ENCODE measurements at places on chromosomes 3 and 15.

GRCh38 chr15:74156678-74157411 lies 16.7 kb upstream of the ISLR start:
- DNase-seq, result no peak

DNA sequence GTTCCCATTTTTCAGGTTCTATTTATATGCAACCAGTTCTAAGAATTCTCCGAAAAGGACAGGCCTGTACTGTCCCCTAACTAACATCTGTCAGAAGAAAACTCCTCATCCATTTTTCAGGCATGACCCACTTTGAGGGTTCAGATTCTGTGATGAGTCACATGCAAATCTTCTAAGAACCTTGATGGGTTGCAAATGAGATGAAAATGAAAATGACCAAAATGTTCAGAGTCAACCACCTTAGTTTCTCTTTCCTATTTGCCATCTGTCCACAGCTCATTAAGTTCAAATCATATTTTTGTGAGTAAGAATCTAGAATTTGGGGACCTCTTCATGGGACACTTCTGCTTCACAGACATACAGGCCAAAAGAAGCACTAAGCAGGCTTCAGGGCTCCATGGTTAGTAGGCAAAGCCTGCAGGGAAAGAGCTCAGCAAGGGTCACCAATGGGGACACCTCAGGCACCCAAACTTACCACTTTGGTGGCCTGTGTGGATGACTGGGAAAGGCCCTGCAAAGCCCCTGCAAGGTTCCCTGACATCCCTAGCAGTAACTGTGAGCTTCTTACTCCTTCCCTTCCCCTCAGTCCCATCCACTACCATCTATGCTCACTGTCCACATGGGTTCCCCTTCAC lies 122.0 kb downstream of the WDR76 start:
- DNase-seq, result no peak

DNA sequence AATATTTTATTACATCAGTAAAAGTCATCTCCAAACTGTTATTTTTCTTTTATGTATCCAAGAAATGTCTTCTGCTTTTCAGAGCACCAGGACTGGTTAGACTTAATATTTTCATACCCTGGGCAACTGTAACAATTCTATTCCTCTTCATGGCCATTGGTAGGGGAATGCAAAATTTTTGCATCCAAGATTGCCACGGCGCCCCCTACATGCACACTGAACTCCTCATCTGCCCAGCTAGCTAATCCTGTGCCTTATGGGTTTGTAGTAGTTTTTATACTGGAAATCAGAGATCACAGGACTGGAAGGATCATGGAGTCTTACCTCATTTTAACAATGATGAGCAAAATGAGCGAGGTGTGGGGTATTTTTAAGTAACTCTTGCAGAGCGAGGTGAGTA lies 74.2 kb downstream of the CRTC3 start:
- DNase-seq, result no peak

GRCh38 chr3:38640661-38641452 lies 8.6 kb downstream of the SCN5A start:
- DNase-seq, result no peak

DNA sequence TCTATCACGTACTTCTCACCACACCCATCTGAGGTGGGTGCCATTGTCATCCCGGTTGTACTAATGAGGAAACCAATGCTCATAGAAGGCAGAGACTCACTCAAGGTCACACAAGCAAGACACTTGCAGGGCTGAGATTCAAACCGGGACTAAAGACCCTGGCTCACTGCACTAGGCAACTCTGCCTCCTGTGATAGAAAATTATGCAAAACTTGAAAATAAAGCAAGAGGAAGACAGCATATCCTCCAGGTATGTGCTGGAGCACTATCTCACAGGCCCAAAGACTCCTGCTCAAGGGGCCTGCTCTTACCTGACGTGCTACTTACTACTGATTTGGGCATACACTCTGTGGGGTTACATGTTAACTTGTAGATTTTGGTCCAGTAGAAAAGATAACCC lies 25.6 kb downstream of the ANXA2 start:
- DNase-seq, result no peak

GRCh38 chr3:9386501-9387321 lies 10.7 kb upstream of the SETD5 start:
- no peak for DNase-seq

- DNase-seq, result no peak
These were observed 316.7 kb downstream of the FGF12 start for GRCh38 chr3:192410684-192410960.

DNA sequence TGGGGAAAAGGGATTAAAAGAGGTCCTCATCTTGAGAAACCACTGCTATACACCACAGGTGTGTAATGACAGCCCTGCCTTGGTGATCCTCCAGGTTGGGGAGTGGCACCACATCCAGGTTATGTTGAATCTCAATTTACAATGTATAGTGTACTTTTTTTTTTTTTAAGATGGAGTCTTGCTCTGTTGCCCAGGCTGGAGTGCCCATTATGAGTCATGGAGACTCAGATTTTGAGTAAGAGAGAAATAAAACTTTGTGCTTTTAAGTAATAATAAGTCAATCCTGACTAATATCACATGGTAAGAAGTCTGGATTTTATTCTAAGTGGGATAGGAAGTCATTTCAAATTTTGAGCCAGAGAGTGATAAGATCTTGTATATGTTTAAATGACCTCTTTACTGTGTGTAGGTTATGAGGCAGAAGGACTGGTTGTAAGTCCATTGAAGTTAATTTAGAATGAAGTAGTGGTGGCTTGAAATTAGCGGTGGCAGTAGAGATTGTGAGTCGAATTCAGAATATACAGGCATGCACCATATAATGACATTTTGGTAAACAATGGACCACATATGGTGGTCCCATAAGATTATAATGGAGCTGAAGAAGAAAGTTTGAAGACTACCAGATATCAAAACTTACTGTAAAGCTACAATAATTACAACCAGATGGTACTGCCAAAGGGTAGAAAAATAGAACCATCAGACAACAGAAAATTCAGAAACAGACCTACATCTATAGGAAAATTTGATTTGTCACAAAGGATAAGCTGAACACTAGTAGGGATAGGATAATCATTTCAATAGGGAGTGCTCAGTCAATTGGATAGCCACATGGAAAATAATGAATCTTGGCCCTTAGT lies 20.7 kb downstream of the POPDC2 start:
- no peak for DNase-seq

GRCh38 chr15:28117432-28117990 lies 18.4 kb upstream of the OCA2 start:
- DNase-seq, result no peak

DNA sequence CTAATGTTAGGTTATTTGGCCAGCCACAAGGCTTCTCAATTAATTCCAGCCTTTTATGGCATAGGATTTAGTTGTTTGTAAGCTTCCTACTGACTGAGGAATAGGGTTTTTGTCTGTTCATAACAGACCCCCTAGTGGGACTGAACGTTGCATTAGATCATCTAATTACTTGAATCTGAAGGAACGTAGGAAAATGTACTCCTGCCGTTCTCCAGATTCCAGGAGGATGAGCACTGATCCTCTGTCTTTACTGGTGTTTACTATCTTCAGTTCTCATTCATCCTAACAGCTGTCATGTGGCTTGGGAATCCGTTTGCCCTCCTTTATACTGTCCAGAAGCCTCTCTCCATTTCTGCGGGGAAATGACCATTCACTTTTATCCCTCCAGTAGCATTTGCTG lies 52.7 kb downstream of the RAD54L2 start:
- no peak for DNase-seq

DNA sequence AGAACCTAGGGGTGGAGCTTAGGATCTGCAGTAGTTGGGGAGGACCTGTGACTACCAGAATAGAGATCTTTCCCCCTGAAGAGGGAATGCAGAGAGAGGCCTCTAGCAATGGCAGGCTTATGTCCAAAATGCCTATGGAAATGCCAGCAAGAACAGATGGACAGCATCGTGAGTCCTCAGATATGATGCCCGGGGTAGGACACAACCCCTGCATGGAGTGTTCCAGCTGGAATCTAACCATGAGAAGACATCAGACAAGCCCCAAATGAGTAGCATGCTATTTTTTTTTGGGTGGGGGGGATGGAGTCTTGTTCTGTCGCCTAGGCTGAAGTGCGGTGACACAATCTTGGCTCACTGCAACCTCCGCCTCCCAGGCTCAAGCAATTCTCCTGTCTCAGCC lies 111.5 kb downstream of the ITPR1 start:
- no peak for DNase-seq

DNA sequence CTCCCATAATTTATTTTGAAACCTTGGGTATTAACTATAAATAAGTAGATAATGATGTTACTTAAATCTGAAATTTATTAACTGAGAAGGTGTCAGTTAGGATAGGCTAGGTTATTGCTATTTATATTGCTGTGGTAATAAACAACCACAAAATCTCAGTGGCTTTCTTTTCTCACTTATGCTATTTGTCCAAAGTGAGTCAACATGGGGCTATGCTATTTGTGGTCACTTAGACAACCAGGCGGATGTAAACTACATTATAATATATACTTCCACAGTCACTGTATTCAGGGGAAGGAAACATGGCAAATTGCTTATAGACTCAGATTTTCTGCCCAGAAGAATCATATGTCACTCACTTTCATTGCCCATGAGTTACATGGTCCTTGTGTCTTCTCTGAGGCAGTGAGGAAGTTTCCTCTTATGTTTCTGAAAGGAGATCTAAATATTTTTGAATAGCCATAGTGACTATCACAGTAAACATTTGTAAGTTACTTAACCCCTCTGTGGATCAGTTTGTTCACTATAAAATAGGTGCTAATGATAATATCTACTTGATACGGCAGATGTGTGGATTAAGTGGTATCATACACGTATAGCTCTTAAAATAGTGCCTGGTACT lies 19.8 kb downstream of the HMG20A start:
- no peak for DNase-seq

DNA sequence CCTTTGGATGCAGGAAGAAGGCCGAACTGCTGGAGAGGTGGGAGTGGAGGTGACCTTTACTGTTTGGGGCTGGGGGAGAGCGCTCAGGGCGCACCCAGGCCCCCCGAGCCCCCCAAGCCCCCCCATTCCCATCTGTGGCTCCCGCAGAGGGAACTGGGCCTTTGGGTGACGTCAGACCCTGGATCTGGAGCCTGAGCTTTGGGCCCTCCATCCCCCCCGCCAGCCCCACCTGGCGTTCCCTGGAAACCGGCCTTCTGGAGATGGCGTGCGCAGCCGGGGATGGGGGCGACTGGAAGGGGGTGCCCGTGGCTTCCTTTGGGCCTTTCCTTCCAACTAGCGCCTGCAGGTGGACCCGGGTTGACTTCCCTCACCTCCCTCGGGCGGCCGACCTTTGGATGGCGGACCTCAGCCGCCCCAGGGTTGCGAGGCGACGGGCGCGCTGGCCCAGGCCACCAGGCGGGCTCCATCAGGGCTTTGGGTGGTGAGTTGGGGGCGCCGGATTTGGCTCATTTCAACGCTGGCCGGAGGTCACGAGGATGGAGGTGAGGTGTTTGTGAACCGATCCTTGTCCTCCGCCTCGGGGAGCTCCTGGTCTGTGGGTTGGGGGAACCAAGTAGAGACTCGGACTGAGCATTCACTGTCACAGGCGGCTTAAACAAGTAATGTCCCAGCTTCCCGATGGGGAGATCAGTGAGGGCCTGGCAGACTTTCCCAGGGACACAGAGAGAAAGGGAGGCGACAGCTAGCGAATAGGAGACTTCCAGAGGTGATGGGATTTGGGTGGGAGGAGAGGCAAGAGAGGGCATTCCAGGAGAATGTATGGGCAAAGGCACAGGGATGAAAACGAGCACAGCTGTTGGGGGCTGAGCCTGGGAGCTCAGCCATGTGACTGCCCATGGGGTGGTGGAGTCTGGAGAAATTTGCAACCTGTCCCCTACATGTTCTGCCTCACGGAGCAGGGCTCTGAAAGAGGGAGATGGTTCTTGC lies 709 bp downstream of the SCAMP5 start:
- no peak for DNase-seq

GRCh38 chr15:50531163-50531562 lies 15.3 kb downstream of the USP50 start:
- DNase-seq, result no peak

GRCh38 chr3:12476238-12476897 lies 7.9 kb upstream of the TSEN2 start:
- no peak for DNase-seq

DNA sequence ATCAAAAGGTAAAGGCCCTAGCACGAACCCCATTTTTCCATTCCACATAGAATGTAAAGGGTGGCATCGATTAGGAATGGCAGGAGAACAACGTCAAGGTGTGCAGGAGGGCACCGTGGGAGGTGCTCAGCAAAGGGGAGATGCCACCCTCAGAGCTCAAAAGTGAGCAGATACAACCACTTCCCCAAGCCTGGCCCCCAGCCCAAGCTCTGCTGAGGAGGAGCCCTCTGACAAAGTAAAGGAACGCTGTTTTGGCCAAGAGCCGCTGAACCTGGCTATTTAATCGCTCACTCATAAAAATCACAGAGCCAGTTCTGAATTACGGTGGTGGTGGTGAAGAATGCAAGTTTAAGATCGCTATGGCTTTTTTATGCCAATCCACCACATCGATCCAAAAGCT lies 12.4 kb downstream of the GNB5 start:
- DNase-seq, result no peak

GRCh38 chr3:149487598-149488197 lies 13.2 kb downstream of the TM4SF4 start:
- DNase-seq, result no peak

- no peak for DNase-seq
These were observed 32.2 kb downstream of the SLC6A11 start for GRCh38 chr3:10848261-10848660.

DNA sequence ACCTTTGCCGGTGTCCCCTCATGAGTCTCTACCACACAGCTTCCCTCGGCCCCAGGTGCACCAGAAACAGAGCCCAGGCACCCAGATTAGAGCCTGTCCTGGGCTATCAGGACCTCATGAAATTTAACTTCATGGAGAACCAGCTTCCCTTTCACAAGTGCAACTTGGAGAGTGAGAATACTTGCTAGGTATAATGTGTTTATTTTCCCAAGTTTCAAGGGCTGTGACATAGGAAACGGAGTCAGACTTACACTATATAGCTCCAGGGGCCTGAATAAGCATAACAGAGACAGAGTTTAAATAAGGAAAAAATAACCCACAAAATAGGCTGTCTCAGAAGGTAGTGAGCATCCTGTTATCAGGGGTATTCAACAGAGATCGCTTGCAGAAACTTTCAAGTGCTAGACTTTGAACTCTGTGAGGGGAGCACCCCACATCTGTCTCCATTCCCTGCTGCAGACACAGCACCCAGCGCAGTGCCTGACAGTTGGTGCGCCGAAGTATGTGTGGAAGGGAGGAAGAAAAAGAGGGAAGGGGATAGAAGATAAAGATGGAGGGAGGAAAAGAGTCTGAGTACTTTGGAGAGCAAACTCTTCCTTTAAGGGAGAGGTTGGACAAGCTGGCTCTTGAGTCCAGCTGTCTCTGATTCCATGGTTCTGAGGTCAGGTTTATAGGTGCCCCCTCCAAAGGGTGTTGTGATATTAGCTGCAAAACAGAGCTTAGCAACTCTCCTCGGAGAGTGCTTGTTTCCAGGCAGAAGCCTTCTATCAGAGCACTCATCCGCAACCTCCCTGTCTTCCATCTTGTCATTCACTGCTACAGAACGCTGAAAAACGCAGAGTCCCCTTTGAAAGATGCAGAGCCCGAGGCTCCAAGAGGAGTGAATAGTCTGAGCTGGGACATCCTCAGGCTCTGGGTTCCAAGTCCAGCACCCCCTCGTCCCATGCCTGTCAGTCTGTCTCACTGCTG lies 84.8 kb downstream of the CPN2 start:
- no peak for DNase-seq

Data from stimulated activated CD4-positive, alpha-beta T cell treated with anti-CD3 and anti-CD28 coated beads, TNF-alpha, amount 100 ng/mL, for 4 hours (primary cell).